ENCODE measurements at places on chromosomes 7 and 10. TPM values are rescaled to one million over a fixed set of nuclear protein-coding genes. Genes with fewer than 3 reads are reported as not detected.

TMEM229A gene
- not detected for total RNA-seq

EPO gene
- not detected for total RNA-seq

DNA sequence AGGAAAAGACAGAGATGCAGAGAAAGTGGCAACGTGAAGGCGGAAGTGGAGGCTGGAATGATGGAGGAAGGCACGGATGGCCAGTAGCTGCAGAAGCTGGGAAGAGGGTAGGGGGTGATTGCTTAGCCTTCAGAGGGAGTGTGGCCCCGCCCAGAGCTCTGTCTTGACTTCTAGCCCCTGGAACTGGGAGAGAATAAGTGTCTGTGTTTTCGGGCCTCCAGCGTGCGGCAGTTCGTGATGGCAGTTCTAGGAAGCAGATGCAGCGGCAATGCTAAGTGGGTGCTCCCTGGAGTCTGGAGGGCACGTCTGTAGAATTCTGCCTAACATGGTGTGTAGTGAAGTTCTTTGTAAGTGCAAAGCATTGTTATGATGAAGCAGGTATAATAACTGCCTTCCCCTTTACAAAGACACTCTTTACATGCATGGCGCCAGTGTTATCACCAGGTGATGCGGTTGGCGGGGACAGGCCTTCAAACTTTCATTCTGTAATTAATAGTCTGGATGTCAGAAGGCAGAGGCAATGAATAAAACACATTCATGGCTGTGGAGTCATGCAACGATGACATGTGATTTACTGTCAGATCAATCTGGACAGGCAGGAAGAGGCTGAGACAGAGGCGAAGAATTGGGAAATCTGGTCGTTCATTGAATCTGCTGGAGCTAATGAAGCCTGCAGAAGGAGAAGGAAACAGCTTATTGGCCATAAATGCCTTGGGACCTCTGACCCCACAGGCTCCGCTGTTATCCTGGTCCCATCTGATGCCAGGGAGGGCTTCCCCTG lies 228.6 kb downstream of the GLRX3 start:
- H3K4me3 ChIP-seq, result no peak overlapping the region
- DNase-seq, result no peak
- no peaks in the 10 kb centered on the region for H3K4me1 ChIP-seq
- H3K27ac ChIP-seq, result no peak overlapping the region
- H3K36me3 ChIP-seq, result no peaks in the 10 kb centered on the region

GRCh38 chr10:132297526-132297925 lies 10.2 kb downstream of the STK32C start:
- H3K4me1 ChIP-seq, result no peaks in the 10 kb centered on the region
- no peak for DNase-seq
- no peaks in the 10 kb centered on the region for H3K27me3 ChIP-seq
- H3K27ac ChIP-seq, result no peak overlapping the region
- no peaks in the 10 kb centered on the region for H3K36me3 ChIP-seq
- no peak overlapping the region for H3K4me3 ChIP-seq

- H3K27me3 ChIP-seq, result no peaks in the 10 kb centered on the region
- H3K4me1 ChIP-seq, result no peaks in the 10 kb centered on the region
- DNase-seq, result no peak
These were observed 6.0 kb downstream of the CLDN15 start for GRCh38 chr7:101231644-101232043.

All from fibroblast of lung (primary cell).